Stimulated activated CD8-positive, alpha-beta memory T cell treated with anti-CD3 and anti-CD28 coated beads, Interleukin-2, amount 100 ng/mL, for 48 hours (primary cell): ENCODE measurements at places on chromosomes 3 and 15.

GRCh38 chr15:92520914-92521623, 127.4 kb downstream of the ST8SIA2 start:
- no peak for DNase-seq

- DNase-seq, result no peak
These were observed 21.2 kb upstream of the CLK3 start for GRCh38 chr15:74594455-74594854.

GRCh38 chr3:188942191-188942590, 229.6 kb upstream of the TPRG1 start:
- no peak for DNase-seq

DNA sequence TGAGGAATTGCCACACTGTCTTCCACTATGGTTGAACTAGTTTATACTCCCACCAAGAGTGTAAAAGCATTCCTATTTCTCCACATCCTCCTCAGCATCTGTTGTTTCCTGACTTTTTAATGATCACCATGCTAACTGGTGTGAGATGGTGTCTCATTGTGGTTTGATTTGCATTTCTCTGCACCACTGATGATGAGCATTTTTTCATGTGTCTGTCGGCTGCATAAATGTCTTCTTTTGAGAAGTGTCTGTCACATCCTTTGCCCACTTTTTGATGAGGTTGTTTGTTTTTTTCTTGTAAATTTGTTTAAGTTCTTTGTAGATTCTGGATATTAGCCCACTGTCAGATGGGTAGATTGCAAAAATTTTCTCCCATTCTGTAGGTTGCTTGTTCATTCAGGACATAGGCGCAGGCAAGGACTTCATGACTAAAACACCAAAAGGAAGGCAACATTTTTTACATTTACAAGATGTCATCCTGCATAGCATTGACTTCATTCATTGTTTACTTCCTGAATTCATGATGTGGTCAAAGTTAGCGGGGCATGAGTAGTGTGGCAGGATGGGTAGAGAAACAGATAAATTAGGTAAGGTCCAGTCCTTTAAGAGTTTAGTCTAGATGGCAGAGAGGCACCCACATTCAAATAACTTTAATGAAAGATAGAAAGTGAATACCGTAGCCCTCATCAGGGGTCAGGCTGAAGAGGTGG, 45.1 kb upstream of the LPP start:
- no peak for DNase-seq

- DNase-seq, result no peak
These were observed 11.8 kb upstream of the MEIS2 start for GRCh38 chr15:37112171-37112570.

DNA sequence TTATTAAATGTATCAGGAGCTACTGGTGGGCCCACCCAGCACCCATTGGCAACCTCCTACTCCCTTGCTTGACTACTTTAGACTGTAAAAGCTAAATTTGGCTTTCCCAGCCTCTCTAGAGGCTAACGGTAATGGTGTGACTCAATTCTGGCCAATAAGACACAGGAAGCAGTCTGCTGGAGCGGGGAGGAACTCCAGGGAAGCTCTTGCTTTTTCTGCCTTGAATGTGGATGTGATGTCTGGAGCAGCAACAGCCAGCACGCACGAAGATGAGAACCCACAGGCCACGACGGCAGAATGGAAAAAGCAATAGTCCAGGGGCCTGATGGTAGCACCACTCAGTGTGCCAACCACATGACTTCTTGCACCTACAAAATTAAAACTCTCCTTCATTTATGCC, 39.9 kb downstream of the RAB6B start:
- no peak for DNase-seq

DNA sequence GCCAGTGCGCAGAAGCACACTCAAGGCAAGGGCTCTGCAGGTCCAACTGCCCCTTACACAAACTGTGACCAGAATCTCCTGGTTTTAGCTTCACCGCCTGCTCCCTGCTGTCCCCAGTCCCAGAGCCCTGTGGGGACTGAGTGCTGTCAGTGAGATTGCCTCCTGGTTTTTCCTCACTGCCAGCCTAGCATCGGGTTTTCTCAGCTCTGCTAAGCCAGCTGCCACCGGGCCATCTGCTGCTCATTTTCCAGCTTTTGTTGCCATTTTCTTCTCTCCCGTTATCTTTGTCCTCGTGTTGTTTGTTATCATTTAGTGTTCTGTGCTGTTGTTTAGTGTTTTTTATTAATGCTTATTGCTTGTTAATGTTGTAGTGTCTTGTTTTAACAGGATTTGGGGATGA, 79.5 kb upstream of the BLM start:
- DNase-seq, result no peak

- DNase-seq, result no peak
These were observed 107.5 kb upstream of the MRPS22 start for GRCh38 chr3:139236336-139236735.

DNA sequence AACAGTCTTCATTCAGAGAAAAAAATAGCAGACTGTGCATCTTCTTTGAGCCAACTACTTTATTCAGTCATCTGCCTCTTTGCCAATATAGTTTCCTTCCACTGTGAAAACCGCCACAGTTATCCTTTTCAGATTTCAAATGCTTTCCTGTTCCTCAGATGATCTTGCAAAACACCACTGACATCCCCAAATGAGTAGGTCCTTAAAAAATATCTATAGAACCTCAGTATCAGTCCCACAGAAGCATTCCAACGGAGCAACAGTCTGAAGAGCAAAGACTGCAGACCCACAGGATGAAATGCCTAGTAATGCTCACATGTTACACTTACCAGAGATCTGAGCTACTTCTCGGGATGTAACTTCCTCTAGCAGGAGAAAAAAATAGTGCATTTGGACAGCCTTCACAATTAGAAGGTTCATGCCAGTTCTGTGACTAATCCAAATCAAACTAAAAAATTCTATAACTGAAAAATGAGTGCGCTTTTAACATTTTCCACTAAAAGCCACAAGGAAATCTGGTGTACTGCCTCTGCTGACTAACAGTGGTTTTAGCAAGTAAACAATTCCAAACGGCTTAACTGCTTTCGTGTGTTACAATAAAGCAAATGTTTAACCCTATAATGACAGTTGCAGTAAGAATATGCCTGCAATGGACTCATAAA, at the start of gene ANKRD28:
Gene ANKRD28, minus strand, starts transcription at position 338 of the 662 bp plus-strand sequence. CDS start 1,458 bp downstream, outside the sequence.
- no peak for DNase-seq

DNA sequence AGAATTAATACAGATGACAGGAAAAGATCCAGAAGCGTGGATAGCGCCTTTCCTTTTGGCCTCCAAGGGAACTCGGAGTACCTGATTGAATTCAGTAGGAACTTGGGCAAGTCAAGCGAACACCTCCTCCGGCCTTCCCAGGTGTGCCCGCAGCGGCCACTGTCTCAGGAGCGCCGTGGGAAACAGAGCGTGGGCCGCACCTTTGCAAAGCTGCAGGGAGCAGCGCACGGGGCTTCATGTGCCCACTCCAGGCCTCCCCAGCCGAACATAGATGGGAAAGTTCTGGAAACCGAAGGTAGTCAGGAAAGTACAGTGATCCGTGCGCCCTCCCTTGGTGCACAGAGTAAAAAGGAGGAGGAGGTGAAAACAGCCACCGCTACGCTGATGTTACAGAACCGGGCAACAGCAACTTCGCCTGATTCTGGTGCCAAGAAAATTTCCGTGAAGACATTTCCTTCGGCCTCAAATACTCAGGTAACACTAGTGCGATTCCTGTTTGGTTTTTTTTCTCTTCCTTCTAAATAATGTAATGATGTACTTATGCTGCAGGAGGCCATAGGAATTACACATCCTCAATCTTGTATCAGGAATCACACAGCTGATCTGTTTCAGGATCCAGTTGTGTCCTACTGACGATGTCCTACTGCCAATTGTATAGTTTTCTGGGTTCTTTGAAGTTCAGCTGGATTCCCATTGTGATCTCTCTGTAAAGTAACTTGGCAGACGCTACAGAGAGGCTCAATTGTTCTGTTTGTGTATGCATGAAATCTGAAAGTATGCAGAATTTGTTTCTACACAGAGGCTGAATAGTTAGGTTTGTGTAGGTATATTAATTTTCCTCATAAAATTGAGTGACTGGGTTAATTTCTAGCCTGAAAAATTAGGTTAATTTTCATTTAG, 63.1 kb downstream of the CGNL1 start:
- DNase-seq, result no peak

GRCh38 chr15:78374436-78375393, 34.6 kb downstream of the CRABP1 start:
- no peak for DNase-seq

GRCh38 chr15:101159936-101160815, 91.7 kb downstream of the CHSY1 start:
- no peak for DNase-seq

GRCh38 chr3:186452517-186452916, 90.5 kb upstream of the DGKG start:
- DNase-seq, result no peak

GRCh38 chr15:60917461-60918145, 311.5 kb downstream of the RORA start:
- no peak for DNase-seq

GRCh38 chr3:162847511-162847910, 1350.9 kb downstream of the OTOL1 start:
- no peak for DNase-seq

- DNase-seq, result no peak
These were observed 87.7 kb downstream of the CFAP20DC start for GRCh38 chr3:58962040-58962651.
